Endothelial cell of coronary artery (primary cell): ENCODE measurements at places on chromosomes 7 and 10. TPM values are rescaled to one million over a fixed set of nuclear protein-coding genes. Genes with fewer than 3 reads are reported as not detected.

Gene ODAD2
- 0.36 and 1.0 TPM in 2 replicates for total RNA-seq

Gene FANK1
- 2.4 and 7.8 TPM in 2 replicates for total RNA-seq

Gene WIPF3
- total RNA-seq = not detected in 2 replicates

Gene RAMP3
- total RNA-seq = not detected in 2 replicates

Gene PLCE1
- under 0.01 and 0.19 TPM in 2 replicates for total RNA-seq

Gene SHH
- total RNA-seq = 0.38 and 0.72 TPM in 2 replicates

Gene ZNF467
- 2.6 and 3.8 TPM in 2 replicates for total RNA-seq
